OCI-LY7 (cell line): ENCODE measurements at places on chromosomes 3 and 15.

DNA sequence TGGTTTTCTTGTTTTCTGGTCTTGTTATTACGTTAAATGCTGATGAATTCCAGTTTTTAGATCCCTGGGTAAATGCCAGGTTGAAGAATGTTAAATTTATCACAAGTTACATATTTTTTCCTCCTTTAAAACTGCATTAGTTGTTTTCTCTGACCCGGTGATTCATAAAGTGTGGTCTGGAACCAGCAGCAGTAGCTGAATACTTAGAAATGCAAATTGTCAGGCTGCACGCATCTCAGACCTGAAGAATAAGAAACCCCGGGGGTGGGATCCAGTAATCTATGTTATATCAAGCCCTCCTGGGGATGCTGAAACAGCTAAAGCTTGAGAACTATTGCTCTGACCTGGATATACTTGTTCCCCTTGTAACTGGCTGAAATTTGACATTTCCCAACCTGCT, 69.1 kb downstream of the PEX5L start:
- DNase-seq = no peak

DNA sequence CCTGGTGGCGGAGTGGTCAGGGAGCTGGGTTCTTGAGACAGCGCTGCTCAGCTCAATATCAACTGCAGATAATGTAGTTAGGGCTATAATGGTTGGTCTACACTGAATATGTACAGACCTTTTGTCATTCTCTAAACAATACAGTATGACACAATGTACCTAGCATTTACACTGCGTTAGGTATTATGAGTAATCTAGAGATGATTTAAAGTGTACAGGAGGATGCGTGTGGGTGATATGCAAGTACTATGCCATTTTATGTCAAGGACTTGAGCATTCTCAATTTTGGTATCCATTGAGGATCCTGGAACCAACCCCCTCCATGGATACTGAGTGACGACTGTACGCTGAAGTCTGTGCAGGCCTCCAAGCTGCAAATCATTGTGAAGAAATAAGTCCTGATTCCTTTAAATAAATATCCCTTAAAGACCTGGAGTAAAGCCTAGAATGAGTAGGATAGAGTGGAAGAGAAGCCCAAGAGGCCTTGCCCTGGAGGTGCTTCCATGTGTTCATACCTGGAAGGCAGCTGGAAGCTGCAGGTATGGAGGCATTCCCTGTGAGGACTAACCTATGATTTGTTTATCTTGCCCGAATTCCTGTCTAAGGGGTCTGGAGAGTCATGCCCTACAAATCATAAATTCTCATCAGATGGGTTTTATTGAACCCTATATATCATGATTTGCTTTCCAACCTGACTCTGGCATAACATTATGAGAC, 15.7 kb upstream of the RTP1 start:
- no peak for DNase-seq

DNA sequence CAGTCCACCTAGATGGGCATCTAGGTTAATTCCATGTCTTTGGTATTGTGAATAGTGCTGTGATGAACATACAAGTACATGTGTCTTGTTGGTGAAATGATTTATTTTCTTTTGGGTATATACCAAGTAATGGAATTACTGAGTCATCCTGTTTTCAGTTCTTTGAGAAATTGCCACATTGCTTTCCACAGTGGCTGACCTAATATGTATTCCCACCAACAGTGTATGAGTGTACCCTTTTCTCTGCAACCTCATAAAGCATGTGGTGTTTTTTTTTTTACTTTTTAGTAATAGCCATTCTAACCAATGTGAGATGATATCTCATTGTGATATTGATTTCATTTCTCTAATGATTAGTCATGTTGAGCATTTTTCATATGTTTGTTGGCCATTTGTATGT, 86.0 kb upstream of the NDN start:
- DNase-seq = no peak

DNA sequence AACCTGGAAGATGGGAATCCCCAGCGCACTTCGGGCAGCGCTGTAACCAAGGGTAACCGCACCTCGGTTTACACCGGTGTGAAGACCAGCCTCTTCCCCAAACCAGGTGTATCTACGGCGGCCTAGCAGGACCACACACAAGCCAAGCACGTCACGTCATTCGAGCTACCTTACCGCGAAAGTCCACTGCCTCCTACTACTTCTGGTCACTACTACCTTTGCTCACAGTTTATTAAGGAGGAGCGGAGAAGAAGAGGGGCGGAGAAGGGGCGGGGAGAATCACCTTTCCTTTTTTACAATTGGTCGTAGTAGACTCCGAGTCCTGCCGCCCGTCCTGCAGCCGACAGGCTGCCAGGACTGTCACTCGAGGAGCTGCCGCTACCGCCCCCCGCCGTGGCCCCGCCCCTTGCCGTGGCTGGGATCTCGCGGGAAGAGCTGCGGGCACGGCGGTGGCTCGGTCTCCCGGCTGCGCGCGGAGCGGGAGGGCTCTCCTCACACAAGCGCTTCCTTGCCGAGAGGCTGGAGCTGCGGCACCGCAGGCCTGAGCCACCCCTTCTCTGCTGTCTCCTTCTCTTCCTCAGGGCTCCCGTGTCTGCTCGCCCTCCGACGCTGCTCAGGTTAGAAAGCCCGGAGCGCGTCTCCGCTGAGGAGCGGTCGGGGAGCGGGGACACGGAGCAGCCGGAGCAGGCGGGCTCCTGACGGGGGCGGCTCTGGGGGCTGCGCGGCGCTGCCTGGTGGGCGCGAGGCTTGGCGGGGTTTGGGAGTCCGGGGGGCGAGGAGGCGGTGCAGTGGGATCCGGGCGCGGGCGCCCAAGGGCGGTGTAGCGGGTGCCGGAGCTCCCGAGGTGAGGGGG, at the start of gene GLCE:
Gene GLCE (plus strand): TSS at position 495 of the 853 bp plus-strand sequence. CDS start 95,172 bp downstream, outside the sequence.
- DNase-seq = peak; percentile 95

- no peak for DNase-seq
Measured at GRCh38 chr3:38460377-38461270, 6.9 kb downstream of the ACVR2B start.

DNA sequence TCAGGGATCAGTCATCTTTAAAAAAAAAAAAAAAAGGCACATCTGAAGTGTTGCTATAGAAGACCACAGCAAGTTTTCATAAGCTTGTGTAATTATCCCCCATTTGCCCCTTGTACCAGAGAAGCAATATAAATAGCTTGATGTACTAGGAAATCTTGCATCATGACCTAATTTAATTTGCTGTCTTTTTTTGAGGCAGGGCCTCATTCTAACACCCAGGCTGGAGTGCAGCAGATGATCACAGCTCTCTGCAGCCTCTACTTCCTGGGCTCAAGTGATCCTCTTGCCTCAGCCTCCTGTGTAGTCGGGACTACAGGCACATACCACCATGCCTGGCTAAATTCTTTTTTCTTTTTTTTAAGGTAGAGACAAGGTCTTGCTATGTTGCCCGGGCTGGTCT, 88.7 kb downstream of the ARIH1 start:
- no peak for DNase-seq

DNA sequence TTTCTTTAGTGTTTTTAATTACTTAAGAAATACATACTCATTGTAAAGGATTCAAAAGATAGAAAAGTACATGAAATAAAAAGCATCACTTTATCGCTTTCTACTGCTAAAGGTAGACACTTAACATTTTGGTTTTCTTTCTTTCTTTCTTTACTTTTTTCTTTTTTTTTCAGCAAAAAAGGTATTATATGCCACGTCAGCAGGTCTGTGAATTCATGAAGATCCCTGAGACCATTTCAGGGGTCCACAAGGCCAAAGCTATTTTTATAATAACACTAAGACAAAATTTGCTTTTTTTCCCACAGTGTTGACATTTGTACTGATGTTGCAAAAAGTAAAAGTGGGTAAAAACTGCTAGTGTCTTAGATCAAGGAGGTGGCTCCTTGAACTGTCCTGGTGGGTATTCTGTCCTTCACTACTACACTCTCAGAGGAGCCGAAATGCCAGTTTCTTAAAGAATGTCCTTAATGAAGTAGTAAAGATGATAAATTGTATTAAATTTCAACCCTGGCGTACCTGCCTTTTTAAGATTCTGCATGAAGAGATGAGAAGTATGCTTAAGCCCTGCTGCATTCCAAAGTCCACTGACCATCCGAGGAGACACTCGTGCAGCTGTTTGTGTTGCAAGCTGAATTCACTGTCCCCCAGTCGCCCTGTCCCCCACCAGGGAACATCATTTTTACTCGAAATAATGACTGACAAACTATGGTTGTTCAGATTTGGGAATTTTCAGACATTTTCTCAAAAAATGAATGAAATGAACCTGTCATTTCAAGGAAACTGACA, 106.7 kb upstream of the PIAS1 start:
- no peak for DNase-seq

- DNase-seq = peak; percentile 45
Measured at GRCh38 chr15:33963831-33964664, 4.2 kb upstream of the CHRM5 start.

- DNase-seq = peak; percentile 31
Measured at GRCh38 chr3:58266577-58266976, 29.0 kb downstream of the ABHD6 start.

DNA sequence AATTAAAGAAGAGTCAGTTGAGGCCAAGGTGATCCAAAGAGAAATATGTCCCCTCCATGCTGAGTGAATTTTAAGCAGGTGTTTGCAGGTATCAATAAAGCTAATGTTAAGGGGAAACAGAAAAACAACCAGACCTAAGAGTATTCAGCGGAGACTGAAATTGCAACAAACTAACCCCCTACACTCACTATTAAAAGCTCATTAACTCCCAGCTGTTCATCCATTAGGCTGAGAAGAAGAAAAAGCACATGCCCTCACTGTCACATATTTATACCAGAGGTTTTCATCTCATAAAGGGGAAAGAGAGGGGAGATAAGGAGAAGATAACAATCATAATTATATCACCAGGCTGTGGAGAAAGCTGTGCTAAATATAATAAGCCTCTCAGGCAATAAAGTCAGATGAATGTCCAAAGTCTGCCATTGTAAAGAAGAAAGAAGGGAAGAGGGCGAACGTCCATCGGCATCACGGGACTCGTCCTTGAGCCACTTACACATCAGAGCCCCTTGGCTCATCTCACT, 145.2 kb downstream of the TAFA4 start:
- DNase-seq = no peak

- DNase-seq = no peak
Measured at GRCh38 chr3:108311797-108312196, 15.4 kb downstream of the HHLA2 start.

DNA sequence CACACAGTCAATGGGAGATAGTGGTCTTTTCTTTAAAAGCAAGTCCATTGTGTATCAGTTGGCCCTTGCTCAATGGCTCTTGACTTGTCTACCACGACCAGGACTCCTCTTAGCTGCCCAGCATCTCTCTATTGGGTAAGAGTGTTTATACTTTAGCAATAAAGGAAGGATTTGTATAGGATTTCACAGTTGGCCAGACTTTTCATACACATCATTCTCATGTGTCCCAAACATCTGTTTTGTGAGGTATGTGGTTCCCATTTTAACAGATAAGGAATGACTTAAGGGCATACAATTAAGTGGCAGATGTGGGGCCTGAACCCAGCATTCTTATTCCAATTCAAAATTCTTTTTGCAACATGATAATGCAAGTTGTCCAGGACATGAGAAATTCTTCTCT, 191.5 kb downstream of the CHST2 start:
- DNase-seq = no peak

GRCh38 chr3:13240928-13241618, 167.8 kb upstream of the IQSEC1 start:
- DNase-seq = no peak

- DNase-seq = no peak
Measured at GRCh38 chr3:193921465-193921864, 214.5 kb upstream of the HES1 start.

DNA sequence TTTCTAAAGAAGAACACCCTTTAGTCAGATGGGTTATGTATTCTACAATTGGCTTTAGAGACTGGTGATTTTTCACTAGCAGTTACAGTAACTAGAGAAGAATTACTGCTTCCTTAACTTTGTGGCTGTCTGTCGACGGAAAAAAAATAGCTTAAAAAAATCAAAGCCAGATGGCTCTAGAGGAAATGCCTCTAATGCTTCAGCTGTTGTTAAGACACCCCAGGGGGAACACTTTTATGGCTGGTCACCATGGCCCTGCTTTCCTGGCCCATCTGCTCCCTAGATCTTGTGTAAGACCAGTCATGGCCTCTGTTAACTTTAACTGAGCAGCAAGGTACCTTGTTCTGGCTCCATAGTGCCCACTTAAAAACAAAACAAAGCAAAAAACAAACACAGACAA, 198.6 kb upstream of the PLSCR5 start:
- DNase-seq = no peak

- DNase-seq = no peak
Measured at GRCh38 chr15:57455929-57456328, 79.6 kb downstream of the CGNL1 start.

DNA sequence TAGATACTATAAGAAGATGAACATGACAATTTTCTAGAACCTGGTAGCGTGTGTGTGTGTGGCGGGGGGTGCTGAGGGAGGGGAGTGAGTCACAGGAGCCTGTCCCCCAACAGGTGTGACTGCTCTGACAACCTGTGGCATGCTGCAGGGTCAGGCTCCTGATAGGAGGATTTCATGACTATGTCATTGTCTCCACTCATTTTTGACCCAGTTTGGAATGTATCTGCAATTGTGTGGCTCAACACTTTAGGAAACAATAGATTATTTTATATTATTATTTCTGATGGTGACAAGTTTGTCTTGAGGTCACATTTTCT, 9.3 kb upstream of the VILL start:
- no peak for DNase-seq

DNA sequence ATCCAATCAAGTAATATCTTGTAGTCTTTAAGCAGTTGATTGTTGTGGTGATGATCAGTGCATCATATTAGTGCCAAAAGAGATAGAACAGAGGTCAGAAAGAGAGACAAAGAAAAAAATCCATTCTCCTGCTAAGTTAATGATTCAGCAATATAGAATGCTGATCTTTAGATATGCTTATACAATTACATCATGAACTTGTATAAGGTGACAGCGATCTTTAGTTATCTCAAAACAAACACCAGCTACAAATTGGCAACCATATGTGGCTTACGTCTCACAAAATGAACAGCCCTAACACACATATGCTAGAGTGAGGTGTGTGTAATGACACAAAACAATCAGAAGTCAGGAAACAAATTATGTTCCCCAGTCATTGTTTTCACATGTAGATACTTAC, 12.5 kb downstream of the LSAMP start:
- no peak for DNase-seq

DNA sequence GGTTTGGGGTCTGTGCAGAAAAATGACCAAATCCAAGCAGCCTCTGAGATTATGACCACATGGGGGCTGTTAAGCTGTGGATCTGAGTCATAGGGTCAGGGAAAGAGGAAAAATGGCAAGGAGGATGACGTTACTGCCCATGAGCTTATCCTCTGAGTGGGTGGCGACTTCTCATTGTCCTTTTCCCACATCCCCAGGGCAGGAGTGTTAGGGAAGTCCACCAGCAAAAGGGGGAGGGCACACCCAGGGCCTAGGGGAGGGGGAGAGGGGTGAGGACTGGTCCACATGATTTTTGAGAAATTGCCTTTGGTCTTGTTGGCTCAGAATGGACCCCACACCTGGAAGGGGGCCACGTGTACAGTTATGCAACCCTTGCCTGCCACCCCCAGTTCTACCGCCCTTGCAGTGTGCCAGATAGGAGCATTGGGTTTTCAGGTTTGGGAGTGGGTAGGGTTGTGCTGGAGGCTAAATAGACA, 2.6 kb downstream of the CD276 start:
- DNase-seq = no peak
